ENCODE measurements at places on chromosomes 11 and 22.

DNA sequence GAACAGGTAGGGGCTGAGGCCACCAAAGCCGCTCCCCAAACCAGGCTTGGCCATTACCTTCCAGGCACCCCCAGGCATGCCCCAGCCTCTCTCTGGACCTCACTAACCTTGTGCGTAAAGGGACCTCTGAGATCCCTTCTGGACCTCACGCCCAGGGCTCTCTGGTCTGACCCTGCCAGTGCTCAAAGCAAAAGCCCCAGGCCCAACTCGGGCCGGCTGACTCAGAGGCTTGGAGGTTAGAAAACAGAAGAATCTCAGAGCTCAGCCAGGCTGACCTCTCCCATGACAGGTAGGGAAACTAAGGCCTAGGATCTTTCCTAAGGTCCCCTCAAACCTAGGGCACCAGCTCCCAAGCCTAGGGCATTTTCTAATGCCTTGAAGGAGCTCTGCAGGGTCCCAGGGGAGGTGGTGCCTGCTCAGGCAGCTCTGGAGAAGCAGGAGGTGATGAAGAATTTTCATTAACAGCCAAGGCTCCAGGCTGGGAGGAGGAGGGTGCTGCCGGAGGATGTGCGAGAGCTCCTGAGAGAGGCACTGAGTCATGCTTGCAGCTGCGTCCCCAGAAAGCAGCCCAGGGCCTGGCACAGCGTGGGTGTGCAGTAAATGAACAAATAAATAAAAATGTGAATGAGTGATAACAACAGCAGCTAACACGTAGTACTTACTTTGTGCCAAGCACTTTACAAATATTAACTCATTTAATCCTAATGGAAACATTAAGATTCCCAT, 25.6 kb downstream of the ARRB1 start:
- DNase-seq: peak; percentile 33

GRCh38 chr22:39292561-39293074, 26.8 kb downstream of the RPL3 start:
- no peak for DNase-seq

GRCh38 chr11:123509737-123510578, 79.9 kb downstream of the GRAMD1B start:
- DNase-seq: no peak

DNA sequence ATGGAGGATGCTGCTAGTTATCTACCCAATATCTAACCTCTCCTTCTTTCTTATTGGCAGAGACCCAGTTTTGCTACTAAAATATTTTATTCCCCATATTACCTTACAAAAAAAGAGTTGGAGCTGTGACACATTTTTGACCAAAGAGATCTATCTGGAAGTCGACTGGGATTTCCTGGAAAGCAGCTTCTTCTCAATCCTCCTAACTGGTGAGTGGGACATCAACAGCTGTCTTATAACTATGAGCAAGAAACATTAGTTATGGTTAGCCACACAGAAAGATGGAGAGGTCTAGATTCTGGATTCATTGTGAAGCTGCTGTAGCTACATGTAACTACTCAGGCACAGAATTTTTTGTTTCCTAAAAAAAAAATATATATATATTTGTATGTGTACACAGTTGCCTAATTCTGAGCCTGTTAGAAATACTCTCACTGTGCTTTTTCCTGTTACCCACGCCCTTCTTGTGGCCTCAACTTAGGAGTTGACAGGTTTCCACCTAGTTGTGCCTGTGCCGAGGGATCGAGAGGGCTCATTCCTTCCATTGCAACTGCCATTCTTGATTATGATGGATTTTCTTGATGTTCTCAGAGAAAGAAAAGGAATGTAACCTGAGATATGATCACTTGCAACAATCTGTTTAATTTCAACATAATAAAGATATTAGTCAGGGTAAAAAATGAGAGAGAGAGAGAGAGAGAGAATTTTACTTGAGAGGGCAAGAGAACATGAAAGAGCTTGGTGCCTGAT, 142.0 kb downstream of the SLC17A6 start:
- no peak for DNase-seq

DNA sequence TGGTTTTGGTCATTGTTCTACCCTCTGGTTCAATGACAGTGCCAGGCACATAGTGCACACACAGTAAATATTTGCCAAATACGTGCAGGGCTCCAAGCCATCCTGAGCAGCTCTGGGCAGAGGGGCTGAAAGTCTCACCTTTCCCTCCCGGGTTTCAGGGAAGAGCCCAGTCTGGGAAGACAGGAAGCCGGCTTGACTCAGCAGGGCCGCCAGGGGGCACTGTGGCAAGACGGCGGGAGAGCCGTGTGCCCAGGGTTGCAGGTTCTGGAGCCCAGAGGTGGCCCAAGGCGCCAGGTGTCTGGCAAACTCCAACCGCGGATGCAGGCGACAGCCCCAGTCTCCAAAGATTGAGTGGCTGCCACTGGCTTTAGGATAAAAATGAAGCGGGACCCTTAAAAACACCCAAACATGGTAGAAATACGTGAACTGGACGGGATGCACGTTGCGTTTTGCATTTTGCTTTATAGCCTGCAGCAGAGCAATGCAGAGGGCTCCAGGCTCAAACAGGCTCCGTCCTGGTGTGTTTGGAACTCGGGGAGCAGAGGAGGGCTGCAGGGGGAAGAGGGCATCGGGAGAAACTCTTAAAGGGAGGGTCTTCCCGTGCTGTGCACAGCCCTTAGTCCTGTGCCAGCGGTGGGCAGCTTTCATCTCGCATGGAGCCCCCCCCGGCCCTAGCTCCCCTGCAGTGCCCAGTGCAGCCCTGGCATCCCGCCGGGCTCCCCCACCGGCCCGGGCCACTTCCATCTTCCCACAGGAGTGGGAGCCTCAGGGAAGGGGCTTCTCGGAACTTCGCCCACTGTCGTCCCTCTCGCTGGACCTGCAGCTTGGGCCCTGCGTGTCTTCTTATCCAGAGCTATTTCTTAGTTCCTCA, 10.7 kb downstream of the KRTAP5-5 start:
- DNase-seq: no peak

- DNase-seq: no peak
Measured at GRCh38 chr11:940496-941135, 14.9 kb downstream of the AP2A2 start.

DNA sequence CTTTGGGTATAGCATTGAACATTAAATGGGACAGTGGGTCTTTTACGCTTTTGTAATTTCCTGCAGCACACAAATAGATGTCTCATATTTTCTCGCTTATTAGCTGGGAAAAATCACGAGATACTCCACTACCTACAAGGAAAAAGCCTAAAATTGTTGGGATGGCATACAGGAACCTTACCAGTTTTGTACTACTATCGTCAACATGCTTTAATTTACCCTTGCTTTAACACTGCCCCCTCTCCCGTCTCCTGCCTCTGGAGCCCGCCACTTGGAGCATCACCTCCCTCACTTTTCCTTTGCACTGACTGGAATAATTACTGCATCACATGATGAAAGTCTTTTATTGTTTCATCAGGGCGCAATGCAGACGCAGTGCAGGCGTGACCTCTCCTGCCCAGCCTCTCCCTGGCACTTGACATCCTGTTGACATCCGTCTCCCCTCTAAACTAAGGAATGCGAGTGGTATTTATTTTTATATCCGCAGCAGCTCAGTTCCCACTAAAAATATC, 1.0 kb upstream of the FNBP4 start:
- no peak for DNase-seq

DNA sequence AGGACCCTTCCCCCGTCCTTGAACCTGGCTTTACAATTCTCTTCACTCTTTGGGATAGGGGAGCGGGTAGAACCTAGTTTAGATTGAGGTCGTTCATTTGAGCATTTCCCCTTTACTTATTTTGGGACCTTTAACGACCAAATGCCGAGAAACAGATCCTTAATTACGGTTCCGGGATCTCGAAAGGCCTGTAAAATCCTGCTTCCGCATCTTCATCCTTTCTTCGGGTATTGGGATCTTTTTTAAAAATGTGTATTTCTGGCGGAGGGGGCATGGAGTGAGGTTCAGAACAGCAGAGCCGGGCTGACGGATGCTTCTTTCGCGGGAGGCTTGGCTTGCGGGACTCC, 395 bp upstream of the HIPK3 start:
- no peak for DNase-seq

DNA sequence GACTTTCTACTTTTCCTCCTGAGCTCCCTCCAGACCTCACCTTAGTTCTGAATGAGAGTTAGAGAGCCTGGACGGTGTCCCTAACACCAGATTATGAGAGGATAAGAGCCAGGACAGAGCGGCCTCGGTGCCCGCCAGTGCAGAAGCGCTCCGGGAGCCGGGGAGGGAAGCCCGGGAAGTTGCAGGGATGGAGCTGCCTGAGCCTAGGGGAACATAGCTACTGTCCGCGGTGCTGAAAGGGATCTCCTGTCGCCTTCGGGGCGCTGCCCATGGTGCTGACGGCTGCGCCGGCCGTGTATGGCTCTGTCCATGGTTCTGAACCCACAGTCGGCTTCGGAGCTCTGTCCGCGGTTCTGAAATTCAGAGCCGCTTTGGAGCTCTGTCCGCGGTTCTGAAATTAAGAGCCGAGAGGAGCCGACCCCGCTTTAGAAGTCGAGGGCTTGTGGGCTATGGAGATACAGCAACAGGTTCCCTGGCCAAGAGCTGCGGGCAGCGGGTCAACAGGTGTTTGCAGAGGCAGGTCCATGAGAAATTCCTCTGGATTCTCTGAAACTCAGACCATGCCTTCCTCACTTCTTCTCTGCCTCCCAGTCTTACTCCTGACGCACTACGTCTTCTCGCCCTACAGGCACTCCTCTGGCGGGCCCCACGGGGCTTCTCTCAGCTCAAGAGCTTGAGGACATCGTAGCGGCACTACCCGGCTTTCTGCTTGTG, 814 bp downstream of the NPAS4 start:
- peak; percentile 71 for DNase-seq

GRCh38 chr22:47848184-47848920, 1085.9 kb downstream of the TBC1D22A start:
- no peak for DNase-seq

- no peak for DNase-seq
Measured at GRCh38 chr11:129584316-129584715, 208.7 kb downstream of the BARX2 start.

GRCh38 chr11:111532365-111532709, 8.2 kb upstream of the LAYN start:
- no peak for DNase-seq

- DNase-seq: no peak
Measured at GRCh38 chr11:73147771-73148681, 5.9 kb upstream of the FCHSD2 start.

GRCh38 chr11:122851366-122851966, 13.2 kb downstream of the CRTAM start:
- DNase-seq: no peak

All from stimulated activated CD4-positive, alpha-beta T cell treated with anti-CD3 and anti-CD28 coated beads, Interleukin-1b, Interleukin-23, amount 100 ng/mL, for 1 hour (primary cell).